Stimulated activated CD4-positive, alpha-beta T cell treated with anti-CD3 and anti-CD28 coated beads, Interleukin-15, amount 100 ng/mL, for 48 hours (primary cell): ENCODE measurements at places on chromosomes 12 and 14.

GRCh38 chr12:128810182-128811127 lies 13.3 kb downstream of the SLC15A4 start:
- no peak for DNase-seq

DNA sequence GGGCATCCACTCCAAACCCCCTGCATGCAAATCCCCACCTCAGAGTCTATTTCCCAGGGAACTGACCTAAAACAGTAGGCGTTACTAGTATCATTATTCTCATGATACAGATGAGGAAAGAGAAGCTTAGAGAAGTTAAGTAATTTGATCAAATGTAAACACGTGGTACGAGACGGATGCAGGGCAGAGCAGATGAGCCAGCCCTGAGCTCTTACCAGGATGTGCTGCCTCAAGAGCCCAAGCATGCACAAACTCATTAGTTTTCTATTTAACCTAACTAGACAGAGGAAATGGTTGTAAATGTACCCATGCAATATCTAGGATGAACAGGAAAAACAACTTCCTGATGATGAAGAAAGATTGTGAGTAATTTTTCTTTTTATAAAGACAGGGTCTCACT lies 173.3 kb upstream of the RASSF8 start:
- DNase-seq, result no peak

GRCh38 chr12:57111031-57111734 lies at the start of gene STAT6:
Gene STAT6, minus strand, starts transcription at chr12:57111362. Its CDS starts 3,084 bp downstream, at chr12:57108278.
- DNase-seq, result peak; percentile 70

GRCh38 chr12:19946550-19946949 lies 421.8 kb upstream of the PDE3A start:
- DNase-seq, result no peak

DNA sequence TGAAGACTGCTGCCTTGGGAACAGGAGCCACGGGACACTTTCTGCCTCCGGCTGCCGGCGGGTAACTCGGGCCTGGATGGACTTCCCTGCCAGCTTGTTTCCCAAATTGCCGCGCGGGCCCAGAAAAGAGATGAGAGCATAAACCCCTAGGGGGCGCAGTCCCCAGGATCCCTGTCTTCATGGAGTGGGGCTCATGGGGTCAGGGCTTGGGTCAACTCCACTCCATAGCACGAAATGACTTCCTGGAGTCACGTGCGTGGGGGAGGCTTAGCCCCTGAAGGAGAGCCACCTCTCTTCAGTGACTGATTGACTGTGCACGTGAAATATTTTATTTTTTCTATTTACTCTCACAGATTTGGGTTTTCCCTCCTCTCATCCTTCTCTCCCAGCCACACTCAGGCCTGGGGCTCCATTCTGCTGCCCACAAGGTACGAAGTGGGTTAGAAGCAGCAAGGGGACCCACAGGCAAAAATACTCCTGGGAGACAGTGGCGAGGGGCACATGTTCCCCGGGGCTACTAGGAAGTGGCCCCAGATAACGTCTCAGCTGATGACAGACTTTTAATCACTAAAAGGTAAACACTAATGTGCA lies 10.0 kb downstream of the PGF start:
- peak; percentile 30 for DNase-seq

- no peak for DNase-seq
These were observed 69.8 kb downstream of the RERG start for GRCh38 chr12:15151161-15152091.

DNA sequence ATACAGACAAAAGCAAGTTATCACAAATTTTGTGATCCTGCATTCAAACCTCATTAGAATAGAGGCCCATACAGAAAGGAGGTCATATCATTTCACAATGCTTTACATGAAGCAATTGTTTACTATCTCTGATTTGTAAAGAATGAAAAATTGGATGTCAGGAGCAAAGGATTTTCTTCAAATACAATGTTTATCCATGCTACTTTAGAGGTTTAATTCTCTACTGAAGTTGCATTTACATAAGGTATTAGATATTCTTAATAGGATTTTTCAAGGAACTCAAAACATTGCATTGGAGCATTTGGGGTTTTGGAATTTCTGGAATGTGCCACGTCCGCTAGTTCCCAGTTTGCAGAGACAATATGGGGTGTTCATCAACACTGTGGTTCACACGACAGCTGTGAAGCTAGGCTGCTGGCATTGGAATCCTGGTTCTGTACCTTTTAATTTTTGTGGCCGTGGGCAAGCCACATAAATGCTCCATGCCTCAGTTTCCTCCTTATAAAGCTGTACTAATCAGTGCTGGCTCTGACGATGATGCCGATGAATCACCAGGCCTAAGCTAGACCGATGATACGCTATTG lies 174.8 kb downstream of the APAF1 start:
- no peak for DNase-seq

- DNase-seq, result no peak
These were observed 5.8 kb downstream of the ASPG start for GRCh38 chr14:104091061-104091926.

- no peak for DNase-seq
These were observed 3.2 kb downstream of the TDP1 start for GRCh38 chr14:89958966-89959365.

DNA sequence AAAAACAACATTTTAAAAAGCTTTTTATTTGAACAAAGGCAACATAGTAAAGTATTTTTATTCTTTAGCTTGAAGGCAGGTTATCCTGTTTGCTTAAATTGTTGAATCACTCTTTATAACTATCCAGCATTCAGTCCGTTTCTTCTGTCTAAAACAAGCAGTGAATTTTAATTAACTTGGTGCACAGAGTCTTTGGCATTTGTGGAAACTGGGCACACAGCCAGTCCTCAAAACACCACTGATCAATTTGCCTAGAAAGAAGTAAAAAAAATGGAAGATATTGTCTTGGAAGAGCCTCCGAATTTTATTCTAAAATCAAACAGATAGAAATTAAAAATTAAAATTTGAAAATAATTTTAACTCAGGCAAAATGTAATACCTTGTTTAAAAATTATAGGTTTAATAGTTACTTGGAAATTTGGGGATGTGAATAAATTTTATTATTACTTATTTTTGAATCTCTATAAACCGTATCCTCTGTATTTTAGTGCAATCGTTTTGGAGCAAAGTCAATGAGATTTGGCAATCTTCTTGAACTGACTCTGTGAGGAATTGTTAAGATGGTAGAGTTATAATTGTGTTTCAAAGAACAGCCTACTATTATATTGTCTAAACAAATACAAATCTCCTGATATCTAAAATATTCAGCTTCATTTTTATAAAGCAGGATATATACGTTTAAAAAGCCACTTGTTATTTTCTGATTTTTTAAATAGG lies 927.0 kb downstream of the SLC16A7 start:
- no peak for DNase-seq

DNA sequence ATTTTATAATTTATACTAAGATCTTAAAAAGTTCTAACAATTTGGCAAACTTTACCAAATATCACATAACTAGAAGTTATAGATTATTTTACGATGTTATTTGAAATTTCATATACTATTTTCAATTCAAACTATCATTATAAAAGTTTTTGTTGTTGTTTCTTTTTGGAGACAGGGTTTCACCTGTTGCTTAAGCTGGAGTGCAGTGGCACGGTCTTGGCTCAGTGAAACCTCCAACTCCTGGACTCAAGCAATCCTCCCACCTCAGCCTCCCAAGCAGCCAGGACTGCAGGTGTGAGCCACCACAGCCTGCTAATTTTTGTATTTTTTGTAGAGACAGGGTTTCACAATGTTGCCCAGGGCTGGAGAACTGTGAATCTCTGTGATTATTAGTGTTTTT lies 87.8 kb downstream of the SPPL3 start:
- no peak for DNase-seq

- no peak for DNase-seq
These were observed 272.9 kb downstream of the NUAK1 start for GRCh38 chr12:105865886-105866285.

DNA sequence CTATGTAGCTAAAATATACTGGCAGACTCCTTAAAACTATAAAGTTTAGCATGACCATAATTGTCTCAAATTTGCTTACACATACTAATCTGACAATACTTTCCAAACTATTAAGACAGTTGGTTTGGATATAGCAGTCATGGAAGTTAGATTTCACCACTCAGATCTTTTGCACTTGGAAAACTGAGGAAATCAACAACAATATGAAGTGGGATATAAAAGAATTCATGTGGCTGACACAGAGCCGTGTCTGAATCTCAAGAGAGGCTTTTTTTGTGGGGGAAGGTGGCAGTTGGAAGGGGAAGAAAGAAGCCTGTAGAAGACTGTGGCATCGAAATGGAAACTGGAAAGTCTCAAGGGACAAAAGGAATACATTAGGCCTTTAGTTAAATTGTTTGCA lies 166.6 kb upstream of the FLRT2 start:
- no peak for DNase-seq

DNA sequence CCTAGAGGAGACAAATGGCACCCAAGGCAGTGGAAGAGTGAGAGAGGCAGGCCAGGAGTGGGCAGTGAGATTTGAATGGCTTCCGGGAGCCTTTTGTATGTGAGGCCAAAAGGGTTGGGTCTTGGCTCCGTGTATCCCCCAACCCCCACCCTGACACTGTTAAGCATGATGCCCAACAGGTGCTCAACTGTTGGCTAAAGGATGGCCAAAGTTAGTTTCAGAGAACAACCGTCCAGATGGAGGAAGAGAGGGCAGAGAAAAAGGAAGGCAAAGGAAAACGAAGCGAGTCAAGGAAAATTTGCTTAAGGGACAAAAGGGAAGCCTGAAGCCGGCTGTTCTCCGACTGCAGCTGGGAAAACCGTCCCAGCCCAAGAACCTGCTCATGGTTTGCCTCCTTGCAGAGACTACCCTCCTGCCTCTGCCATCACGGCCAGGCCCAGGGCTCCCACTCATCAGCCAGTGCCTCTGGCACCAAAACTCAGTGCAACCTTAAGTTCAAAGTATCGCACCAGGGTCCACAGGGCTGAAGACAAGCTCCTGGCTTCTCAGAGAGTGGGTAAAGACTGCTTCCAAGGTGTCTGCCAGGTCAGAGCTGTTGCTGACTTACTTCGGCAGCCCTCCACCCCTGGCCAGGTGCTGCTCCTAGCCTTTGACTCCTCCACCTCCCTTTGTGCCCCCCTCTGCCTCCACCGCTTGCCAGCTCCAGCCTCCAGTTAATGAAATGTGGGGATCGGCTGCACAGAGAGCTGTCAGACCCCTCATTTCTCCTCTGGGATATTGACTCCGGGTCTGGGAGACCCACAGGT lies 4.2 kb upstream of the C1QL4 start:
- no peak for DNase-seq

- DNase-seq, result no peak
These were observed 68.8 kb upstream of the AMN start for GRCh38 chr14:102853648-102854047.

DNA sequence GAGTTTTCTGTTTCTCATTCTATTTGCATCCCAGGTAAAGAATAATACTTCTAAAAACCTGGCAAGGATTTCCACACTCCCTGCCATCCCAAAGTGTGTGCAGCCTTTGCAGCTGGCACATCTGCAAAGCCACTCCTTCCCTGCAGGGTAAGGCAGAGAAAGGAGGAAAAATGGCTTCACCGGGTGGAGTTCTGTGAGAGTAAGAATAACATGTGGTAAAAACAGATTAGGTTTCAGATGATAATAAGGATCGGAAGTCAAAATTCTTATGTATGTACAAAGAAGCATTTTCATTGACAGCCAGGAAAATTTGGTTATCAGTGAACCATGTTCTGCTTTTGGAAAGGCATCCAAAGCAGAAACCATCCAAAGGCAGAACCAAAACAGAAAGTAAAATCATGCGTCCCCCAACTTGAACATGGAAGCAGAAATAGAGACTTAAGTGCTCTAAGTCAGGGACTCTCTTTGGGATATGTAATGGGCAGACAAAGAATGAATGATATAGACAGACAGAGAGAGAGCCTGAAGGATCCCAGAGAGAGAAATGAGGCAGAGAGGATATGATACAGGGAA lies 192.6 kb upstream of the CCDC196 start:
- DNase-seq, result no peak

- DNase-seq, result no peak
These were observed 344.7 kb downstream of the CACNA1C start for GRCh38 chr12:2397356-2398045.

- no peak for DNase-seq
These were observed 723.4 kb upstream of the MDGA2 start for GRCh38 chr14:48398675-48399282.

GRCh38 chr12:109695961-109696461 lies 17.6 kb upstream of the FAM222A start:
- DNase-seq, result no peak

DNA sequence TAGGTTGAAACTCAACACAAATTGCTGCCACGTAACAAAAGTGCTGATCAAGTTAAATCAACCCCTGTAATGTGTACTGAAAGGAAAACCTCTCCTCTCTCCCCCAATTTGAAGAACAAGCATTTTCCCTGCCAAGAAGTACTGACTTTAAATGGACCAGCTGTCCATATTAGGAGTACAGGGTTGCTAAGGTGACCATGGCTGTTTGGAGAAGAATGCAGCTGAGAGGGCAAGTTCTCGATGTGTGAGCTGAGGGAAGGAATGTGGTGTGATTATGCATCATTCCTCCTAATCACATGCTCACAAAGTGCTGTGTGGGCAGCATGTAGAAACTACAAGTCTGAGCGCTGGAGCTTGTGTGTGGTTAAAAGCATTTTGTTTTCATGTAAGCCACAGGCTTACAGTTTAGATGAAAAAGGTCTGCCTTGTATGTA lies 50.9 kb upstream of the CCT2 start:
- DNase-seq, result peak; percentile 4

GRCh38 chr14:96088481-96088880 lies 49.3 kb downstream of the C14orf132 start:
- DNase-seq, result no peak

- no peak for DNase-seq
These were observed 11.4 kb downstream of the DLGAP5 start for GRCh38 chr14:55180006-55180405.

GRCh38 chr12:46470036-46470627 lies 97.6 kb upstream of the SLC38A2 start:
- DNase-seq, result no peak

- no peak for DNase-seq
These were observed 84.4 kb downstream of the ARF6 start for GRCh38 chr14:49977126-49977841.

DNA sequence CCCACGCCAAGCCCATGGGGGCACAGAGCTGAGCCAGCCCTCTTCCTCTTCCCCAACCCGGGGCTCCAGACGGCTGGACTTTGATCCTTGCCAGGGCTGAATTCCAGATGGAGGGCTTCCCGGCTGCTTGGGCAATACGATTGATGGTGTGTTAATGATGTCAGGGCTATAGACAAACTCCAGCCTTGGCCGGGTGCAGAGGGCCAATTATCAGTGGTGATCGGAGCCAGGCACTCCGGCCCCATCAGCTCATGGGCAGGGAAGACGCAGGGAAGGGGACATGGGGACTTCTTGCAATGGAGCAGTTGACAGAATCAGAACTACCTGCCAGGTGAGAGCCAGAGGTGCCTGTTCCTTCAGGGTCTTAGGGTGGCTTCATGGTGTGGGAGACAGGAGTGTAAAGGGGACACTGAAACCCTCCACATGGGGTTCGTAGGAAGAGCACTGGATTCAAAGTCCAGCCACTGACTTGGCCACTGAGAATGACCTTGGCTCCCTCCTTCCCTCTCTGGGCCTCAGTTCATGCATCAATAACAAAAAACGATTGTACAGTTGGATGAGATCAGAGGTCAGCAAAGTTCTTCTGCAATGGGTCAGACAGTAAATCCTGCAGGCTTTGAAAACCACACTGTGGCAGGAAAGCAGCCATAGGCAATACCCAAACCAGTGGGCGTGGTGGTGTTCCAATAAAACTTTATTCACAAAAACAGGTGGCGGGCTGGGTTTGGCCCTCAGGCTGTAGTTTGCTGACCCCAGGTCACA lies 333.7 kb downstream of the MED13L start:
- no peak for DNase-seq
